ENCODE measurements at places on chromosomes 5 and 9.

- DNase-seq: no peak
Observed at GRCh38 chr5:41408676-41409443, 101.5 kb downstream of the PLCXD3 start.

- no peak for DNase-seq
Observed at GRCh38 chr5:74186356-74187315, 453.9 kb downstream of the ENC1 start.

DNA sequence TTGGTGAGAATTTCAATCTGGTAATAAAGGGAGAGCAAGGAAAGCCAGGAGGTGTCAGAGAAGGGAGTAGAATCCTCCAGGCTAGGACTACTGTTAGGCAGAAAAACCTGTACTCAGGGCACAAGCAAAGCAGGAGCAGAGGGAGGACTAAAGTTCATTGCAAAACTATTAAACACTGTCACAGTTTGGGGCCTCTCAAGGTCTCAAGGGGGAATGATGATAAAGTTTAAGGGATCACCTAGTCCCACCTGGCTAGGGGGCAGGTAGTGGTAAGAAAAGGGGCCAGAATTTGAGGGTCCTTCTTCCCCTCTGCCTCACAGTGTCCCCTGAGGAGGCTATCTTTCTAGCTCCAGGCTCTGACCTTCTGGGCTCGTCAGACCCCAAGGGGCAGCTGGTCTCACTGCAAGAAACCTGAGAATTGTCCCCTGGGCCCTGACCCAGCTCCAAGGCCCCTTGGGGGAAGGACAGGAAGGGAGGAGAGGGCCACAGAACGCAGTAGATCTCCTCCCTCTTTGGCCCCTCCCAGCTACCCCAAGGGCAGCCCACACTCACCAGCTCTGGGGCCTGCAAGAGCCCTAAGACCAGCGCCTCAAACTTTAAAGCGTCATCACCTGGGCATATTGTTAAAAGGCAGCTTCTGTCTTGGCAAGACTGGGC is 974 bp downstream of the CCDC69 start:
- no peak for DNase-seq

GRCh38 chr5:22521521-22521920 is 331.6 kb downstream of the CDH12 start:
- DNase-seq: no peak

GRCh38 chr5:67268231-67269021 is 71.8 kb upstream of the CD180 start:
- no peak for DNase-seq

DNA sequence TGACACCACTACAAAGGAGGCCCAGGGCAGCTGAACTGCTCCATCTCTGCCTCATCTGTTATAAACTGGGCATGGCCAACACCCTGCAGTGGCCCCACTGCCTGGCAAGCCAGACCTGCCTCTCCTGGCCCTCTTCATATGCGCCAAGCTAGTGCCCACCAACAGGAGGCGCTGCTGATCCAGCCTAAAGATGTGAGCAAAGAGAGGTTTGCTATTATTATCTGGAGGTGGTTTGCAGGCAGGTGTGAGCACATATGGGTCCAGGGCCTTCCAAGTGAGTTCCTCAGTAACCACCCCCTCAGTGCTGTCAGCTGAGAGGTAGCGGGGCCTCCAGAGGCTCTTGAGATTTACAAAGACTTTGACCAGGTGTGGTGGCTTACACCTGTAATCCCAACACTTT is 232.2 kb downstream of the SYK start:
- DNase-seq: peak; percentile 16

GRCh38 chr9:89705651-89706050 is 100.8 kb downstream of the GADD45G start:
- no peak for DNase-seq

- no peak for DNase-seq
Observed at GRCh38 chr9:108656566-108656965, 199.2 kb downstream of the ACTL7B start.

- DNase-seq: no peak
Observed at GRCh38 chr9:69940674-69941073, 103.0 kb upstream of the MAMDC2 start.

GRCh38 chr9:81411961-81412360 is 277.4 kb downstream of the TLE1 start:
- DNase-seq: no peak

DNA sequence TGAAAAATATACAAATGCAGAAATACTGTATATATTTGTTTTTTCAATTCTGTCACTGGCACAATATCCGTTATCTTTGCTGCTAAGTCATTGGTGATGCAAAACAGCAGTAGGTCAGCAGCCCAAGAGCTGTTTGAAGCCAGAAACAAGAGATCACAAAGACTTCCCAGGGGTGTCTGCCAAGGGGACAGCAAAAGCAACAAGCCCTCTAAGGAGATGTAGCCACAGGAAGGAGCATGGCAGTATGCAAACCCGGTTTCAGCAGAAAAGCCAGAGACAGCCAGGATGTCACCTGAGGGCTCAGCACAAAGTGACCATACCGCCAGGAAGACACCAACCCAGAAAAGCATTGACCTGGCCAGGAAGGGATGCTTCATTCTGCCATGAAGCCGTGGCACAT is 241.5 kb downstream of the ARRDC3 start:
- no peak for DNase-seq

DNA sequence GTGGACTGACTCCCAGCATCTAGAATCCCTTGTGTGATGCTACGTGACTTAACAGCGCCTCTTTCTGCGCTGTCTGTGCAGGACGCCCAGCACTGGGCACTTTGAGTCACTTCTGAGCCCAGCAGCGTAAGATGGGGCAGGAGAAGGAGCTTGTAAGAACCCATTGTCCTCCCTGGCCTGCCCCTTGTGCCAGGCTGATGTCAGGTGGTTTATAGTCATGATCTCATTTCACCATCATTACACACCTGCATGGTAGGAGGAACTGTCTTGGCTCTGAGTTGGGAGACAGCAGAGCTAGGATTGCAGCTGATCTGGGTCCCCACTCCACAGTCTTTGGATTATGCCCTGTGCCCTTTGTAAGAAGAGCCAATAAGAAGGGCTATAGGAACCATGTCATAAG is 12.2 kb downstream of the ERGIC1 start:
- no peak for DNase-seq

Measured in stimulated activated CD4-positive, alpha-beta T cell treated with anti-CD3 and anti-CD28 coated beads, Interleukin-1b, Interleukin-23, amount 100 ng/mL, for 1 hour (primary cell).